Effector memory CD4-positive, alpha-beta T cell (primary cell): ENCODE measurements at places on chromosomes 7 and 10.

GRCh38 chr7:116363637-116364432, 135.7 kb upstream of the CAV2 start:
- DNase-seq, result no peak

- no peak for DNase-seq
These were observed 9.0 kb upstream of the ADAP1 start for GRCh38 chr7:963236-964078.

DNA sequence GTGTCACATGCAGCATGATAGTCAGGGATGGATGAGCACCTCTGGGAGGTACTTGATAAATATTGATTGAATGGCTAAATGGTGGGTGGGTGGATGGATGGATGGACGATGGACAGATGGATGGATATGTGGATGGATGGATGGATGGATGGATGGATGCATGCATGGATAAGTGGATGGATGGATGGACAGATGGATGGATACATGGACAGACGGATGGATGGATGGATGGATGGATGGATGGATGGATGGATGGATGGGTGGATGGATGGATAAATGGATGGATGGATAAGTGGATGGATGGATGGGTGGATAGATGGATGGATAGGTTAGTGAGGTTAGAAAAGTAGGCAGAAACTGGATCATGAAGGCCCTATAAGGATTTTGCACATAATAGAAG, 37.4 kb downstream of the PTPRE start:
- DNase-seq, result no peak

- no peak for DNase-seq
These were observed 141.7 kb downstream of the AUTS2 start for GRCh38 chr7:69739931-69740431.

DNA sequence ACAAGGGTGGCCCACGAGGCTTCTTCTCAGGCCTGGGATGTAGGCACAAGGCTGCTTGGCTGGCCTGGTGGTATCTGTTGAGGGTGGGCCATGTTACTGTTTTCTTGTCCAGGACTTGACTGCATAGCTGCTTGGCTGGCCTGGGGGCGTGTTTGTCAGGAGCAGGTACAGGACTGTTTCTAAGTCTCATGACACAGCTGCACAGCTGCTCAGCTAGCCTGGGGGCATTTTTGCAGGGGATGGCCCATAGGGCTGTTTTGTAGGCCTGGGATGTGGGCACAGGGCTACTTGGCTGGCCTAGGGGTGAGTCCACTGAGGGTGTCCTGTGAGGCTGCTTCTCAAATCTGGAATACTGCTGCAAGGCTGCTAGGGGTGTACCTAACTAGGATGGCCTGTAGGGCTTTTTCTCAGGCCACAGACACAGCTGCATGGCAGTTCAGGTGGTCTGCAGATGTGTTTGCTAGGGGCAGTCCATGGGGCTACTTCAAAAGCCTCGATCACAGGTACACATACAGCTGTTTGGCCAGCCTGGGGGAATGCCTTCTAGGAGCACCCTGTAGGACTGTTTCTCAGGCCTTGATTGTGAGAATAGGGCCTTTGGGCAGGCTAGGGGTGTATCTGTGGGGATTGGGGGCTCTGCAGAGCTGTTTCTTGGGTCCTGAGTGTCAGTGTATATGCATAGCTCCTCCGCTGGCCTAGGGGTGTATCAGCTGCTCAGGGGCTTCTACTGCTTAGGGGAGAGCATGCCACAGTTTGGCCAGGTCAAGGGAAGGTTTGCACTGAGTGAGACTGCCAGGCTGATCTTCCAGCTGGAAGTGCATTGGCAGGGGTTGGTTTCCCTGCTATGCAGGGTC, 26.6 kb upstream of the PLA2G12B start:
- DNase-seq, result no peak

GRCh38 chr7:130069978-130070860, at the start of gene KLHDC10:
Gene KLHDC10, plus strand, starts transcription at chr7:130070534. Its CDS starts 110 bp downstream, at chr7:130070644.
- DNase-seq, result peak; percentile 91

DNA sequence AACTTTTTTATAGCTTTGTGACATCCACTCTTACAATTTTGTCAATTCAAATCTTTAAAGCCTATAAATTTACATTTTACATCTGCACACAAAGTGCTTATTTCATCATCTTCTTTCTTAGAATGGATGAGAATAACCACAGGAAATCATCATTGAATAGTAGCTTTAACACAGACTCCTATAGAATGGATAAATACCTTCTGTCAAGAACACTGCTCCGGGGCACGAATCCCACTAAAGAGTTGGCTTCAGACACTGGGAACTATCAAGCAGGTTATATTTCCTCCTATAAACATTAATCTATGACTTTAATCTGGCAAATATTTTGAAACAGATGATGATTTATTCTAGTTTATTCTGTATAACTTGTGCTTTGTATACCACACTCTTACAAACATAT, 269.7 kb upstream of the TPK1 start:
- no peak for DNase-seq

DNA sequence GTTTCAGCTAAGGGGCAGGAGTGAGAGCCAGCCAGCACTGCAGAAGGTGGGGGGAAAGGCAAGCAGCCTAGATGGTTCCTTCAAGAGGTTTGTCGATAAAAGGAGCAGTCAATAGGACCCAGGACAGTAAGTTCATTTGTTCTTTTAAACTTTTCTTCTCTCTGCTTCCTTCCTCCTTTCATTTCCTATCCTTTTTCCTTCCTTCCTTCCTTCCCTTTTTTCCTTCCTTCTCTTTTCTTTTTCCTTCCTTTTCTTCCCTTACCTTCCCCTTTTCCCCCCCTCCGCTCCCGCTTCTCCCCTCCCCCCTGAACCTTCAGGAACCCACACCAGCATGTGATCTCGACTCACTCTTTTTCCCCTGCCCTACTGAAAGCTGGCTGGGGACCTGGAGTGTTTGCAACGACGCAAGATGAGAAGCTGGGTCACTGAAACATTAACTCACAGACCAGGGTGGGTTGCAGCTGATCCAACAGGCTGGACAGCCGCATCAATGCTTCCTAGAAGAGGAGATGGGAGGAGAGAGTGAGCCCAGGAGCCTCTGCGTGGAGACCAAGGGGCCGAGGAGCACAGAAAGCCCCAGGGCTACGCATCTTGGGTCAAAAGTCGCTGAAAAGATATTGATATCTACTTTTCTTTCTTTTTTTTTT, 103.4 kb upstream of the SDK1 start:
- no peak for DNase-seq

GRCh38 chr10:69829775-69830174, 28.1 kb downstream of the COL13A1 start:
- DNase-seq, result no peak

- no peak for DNase-seq
These were observed 77.6 kb upstream of the JAZF1 start for GRCh38 chr7:28258240-28258639.

- no peak for DNase-seq
These were observed 18.6 kb upstream of the VCL start for GRCh38 chr10:73979141-73979808.

GRCh38 chr7:132475037-132475668, 101.1 kb downstream of the PLXNA4 start:
- no peak for DNase-seq

DNA sequence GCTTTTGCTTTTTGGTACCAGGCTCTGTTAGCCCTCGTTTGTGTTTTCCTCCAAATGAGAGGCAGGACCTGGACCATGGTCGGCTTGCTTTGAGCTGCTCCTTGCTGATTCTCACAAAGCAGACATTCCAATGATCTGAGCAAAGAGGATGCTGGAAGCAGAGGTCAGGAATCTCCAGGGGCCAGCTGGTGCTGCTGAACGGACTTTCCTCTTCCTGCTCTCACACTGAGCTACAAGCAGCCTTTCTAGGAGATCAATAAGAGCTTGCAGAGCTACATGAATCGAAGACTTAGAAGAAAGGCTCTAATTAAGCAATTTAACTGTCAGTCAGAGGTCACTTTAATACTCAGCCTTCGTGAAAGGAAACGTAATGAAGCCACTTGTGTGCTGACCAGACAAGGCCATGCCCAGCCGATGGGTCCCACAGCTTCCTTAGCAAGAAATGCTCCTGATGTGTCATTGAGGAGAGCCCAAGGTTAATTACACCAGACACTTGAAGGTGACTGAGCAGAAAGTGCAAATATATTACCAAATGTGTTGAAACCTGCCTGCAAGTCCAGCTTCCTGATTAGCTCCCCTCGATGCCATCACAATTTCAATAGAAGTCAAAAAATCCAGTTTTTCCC, 151.3 kb upstream of the RSU1 start:
- no peak for DNase-seq

GRCh38 chr10:94097656-94098055, 103.9 kb downstream of the PLCE1 start:
- no peak for DNase-seq

DNA sequence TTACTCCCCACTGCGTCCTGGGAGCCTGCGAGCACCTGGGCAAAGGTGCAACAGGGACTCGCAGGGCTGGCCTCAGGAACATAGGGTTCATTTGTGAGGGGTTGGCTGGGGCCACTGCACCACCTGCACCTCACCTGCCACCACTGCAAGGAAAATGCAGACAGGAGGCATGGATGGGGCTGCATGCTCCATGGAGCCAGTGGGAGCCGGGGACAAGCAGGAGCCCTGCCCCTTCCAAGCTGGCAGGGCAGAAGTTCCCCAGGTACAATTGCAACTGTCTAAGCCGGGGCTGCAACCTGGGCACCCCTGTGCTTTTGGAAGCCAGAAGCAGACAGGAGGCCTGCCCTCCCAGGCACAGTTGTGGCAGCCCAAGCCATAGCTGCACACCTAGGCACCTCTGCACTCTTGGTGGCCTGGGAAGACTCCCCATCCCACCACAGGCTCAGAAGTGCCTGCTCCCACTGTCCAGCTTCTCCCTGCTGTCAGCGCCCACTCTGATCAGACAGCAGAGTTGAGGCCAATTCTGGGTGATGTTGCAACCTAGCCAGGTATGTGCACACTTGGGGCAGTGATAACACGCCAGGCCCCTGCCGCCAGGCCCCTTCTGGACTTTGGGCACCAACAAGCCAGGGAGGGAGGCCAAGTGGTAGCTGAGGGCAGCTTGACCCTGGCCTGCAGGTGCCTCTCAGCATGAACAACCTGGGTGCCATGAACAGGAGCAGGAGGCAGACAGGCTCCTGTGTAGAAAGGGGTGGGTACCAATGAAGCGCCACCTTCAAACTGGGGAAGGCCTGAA, 58.2 kb downstream of the TMEM106B start:
- no peak for DNase-seq

DNA sequence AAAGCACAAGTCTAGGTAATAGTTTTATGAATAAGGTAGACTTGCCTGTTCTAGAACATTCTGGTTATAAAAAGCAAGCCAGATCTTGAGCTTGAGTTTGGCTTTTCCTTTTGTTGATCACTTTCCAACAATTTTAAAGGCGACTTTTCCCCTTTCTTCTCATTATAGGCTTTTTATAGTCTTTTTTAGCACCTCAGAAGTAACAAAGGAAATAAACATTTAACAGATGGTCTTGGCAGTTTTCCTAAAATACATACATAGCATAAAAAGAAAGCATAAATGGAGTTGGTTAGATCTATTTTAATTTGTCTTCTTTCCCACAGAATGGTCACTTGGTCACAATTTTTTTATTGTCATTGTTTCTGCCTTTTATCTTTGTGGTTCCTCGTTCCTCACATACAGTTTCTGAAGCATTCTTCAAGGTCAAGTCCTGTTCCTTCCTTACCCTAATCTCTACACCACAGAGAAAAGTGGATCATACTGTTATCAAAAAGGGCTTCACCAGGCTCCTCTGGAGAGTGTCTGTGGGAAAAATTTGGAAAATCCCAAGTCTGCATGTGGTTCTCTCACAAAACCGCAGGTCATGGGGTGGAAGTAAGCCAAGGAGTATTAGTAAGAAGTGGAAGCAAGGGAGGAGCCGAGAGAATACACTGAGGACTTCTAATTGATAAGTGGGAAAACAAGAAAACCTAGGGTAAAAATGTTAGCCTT, 31.3 kb downstream of the THNSL1 start:
- no peak for DNase-seq

DNA sequence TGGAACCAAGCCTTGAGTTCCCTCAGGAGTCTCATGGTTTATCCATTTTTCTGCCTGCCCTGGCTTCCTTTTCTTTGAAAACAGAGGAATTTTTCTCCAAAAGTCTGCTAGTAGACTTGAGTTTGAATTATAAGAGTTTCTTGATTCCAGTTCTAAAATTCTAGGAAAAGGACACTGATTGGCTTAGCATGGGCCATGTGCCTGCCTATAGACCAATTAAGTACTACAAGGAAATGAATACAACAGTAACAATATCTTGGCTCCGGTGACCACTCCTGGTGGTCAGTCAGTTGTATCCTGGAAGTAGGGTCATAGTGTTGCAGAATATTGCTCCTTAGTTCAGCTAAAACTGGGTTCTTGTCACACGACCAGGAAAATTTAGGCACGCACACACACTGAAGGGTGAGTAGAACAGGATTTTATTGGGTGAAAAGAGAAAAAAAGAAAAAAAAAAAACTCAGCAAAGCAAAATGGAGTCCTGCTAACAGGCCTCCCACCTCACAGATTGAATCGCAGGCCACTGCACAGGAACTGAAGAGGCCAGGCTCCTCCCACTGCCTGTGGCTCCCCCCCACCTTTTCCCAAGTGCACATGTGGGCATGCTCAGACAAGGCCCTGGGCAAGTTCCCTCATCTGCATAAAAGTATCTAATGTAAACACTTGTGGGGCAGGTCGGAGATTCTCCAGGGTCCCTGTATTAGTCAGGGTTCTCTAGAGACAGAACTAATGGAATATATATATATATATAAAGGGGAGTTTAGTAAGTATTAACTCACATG, 155.1 kb downstream of the LYZL1 start:
- no peak for DNase-seq

DNA sequence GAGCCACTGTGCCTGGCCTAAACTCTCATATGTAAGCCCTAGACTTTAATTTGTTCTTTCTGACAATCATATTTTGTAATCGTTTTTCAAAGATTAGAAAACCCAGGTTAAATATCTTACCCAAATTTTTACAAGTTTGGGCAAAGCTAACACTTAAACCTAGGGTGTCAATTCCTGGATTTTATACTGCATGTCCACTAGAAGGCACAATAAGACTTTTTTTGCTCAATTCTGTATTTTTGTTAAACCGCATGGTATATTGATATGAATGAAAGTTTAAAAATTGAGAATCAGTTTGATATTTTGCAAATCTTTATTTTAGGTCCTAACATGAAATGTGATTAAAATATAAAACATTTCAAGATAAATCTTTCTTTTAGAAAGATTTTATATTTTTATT, 29.3 kb downstream of the DYNC2I1 start:
- no peak for DNase-seq

DNA sequence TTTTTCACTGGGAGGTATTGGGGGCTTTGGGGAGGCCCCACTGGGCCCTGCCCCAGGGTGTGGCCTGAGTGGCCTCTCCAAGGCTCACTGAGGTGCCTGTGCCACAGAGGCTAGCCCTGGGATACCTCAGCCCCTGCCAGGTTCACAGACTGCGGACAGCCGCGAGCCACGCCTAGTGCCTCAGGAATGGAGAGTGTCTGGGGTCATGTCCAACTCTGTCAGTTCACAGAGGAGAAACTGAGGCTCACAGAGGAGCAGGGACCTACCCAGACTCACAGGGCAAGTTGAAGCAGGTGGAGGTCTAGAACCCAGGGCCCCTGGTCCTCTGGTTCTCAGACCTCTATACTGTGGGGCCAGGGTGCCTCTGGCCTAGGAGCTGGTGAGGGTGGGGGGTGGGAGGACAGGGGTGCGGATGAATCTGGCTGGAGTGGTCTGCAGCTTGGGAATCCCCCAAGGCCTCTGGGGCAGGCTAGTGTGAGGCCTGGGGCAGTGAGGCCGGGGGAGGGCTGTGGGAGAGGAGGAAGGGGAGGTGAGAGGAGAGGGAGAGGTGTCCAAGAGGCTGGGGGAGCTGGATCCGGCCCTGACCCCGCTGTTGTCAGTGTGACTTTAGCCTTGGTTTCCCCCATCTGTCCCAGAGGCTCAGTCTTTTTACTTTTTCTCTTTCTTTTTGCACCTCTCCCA, 20.0 kb downstream of the NEURL1 start:
- no peak for DNase-seq
